Activated naive CD8-positive, alpha-beta T cell treated with anti-CD3 and anti-CD28 coated beads for 36 hours (primary cell): ENCODE measurements at places on chromosomes 2 and 18. TPM values are rescaled to one million over a fixed set of nuclear protein-coding genes. Genes with fewer than 3 reads are reported as not detected.
A peak's percentile ranks its signal among the peaks of the same experiment; 100 is the strongest.

DNA sequence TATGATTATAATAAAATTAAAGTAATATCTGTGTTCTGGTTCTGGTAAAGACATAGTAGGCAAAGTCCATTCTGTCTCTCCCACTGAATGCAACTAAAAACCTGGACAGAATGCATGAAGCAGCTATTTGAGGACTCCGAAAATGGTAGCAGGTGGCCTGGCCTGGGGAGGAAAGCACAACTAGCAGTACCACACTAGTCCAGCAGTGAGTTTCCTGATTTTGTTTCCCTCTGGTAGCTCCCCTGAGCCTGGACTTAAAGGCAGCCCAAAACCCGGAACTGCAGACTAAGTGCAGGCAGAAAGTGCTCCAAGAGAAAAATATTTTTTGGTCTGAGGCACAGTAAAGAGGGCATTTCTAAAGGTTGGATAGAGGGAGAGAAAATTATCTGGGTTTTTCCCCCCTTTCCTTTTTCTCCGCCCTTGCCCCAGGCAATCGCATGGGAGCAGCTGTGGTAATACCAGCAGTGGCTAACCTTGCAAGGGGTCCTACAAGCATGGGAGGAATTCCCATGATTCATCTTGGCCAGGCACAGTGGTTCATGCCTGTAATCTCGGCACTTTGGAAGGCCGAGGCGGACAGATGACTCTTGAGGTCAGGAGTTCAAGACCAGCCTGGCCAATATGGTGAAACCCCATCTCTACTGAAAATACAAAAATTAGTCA is 32.3 kb downstream of the ASXL2 start:
- no peak overlapping the region for H3K27ac ChIP-seq
- peaks cover 11% of the 10 kb centered on the region for H3K4me1 ChIP-seq
- H3K27me3 ChIP-seq = no peaks in the 10 kb centered on the region
- peaks cover 9% of the 10 kb centered on the region for H3K36me3 ChIP-seq
- no peak for DNase-seq
- no peak overlapping the region for H3K4me3 ChIP-seq

GRCh38 chr2:1418566-1418965 is 5.3 kb downstream of the TPO start:
- H3K27ac ChIP-seq = no peak overlapping the region
- DNase-seq = no peak
- no peaks in the 10 kb centered on the region for H3K36me3 ChIP-seq
- no peaks in the 10 kb centered on the region for H3K27me3 ChIP-seq
- no peak overlapping the region for H3K4me3 ChIP-seq
- no peaks in the 10 kb centered on the region for H3K4me1 ChIP-seq

- peak; percentile 56 for DNase-seq
- peak overlapping the region; percentile 94 for H3K27ac ChIP-seq
- H3K36me3 ChIP-seq = no peaks in the 10 kb centered on the region
- H3K4me1 ChIP-seq = peaks cover 29% of the 10 kb centered on the region
These were observed 81.5 kb upstream of the LDLRAD4 start for GRCh38 chr18:13136904-13137669.

CNTNAP5 gene
- not detected for total RNA-seq

KLHL29 gene
- 1.2 TPM for total RNA-seq

DNA sequence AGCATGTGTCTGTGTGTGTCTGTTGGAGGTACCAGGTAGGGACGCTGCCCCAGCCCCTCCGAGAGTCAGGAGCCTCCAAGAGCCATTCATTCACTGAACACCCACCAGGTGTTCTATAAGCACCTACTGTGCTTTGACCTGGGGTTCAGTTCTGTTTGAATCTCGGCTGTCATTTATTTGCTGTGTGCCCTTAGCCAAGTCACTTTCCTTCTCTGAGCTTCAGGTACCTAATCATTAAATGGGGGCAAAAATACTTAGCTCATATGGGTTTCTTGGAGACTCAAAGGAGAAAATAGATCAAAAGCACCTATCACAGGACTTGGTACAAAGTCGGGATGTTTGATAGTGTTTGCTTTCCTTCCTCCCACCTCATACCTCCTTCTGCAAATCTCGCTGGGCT is 13.2 kb downstream of the ASIC4 start:
- no peak overlapping the region for H3K27ac ChIP-seq
- no peaks in the 10 kb centered on the region for H3K4me1 ChIP-seq
- no peak for DNase-seq

GRCh38 chr2:227125506-227125905 is 38.5 kb downstream of the COL4A4 start:
- peaks cover 16% of the 10 kb centered on the region for H3K27me3 ChIP-seq
- H3K27ac ChIP-seq = no peak overlapping the region
- no peaks in the 10 kb centered on the region for H3K36me3 ChIP-seq
- no peak for DNase-seq
- H3K4me3 ChIP-seq = no peak overlapping the region

GRCh38 chr2:176508374-176508773 is 239.1 kb downstream of the MTX2 start:
- no peak for DNase-seq
- peaks cover 14% of the 10 kb centered on the region for H3K4me1 ChIP-seq
- H3K27me3 ChIP-seq = peaks cover 8% of the 10 kb centered on the region
- no peak overlapping the region for H3K4me3 ChIP-seq
- H3K27ac ChIP-seq = peak overlapping the region; percentile 73
- no peaks in the 10 kb centered on the region for H3K36me3 ChIP-seq

CCDC68 gene
- total RNA-seq = not detected

- H3K27ac ChIP-seq = no peak overlapping the region
- no peaks in the 10 kb centered on the region for H3K27me3 ChIP-seq
- H3K36me3 ChIP-seq = peaks cover 12% of the 10 kb centered on the region
- H3K4me1 ChIP-seq = peaks cover 43% of the 10 kb centered on the region
These were observed 180.5 kb downstream of the DIS3L2 start for GRCh38 chr2:232142049-232142448.

GRCh38 chr2:236507393-236508085 is 62.1 kb upstream of the ACKR3 start:
- H3K27ac ChIP-seq = no peak overlapping the region
- peak overlapping the region; percentile 72 for H3K4me3 ChIP-seq
- H3K4me1 ChIP-seq = peaks cover 12% of the 10 kb centered on the region
- H3K36me3 ChIP-seq = no peaks in the 10 kb centered on the region
- H3K27me3 ChIP-seq = peaks cover 29% of the 10 kb centered on the region

GRCh38 chr2:108594982-108595464 is 60.8 kb downstream of the LIMS1 start:
- H3K27me3 ChIP-seq = no peaks in the 10 kb centered on the region
- H3K27ac ChIP-seq = peak overlapping the region; percentile 30
- DNase-seq = peak; percentile 40
- peak overlapping the region; percentile 16 for H3K4me3 ChIP-seq
- H3K4me1 ChIP-seq = peaks cover 48% of the 10 kb centered on the region

DNA sequence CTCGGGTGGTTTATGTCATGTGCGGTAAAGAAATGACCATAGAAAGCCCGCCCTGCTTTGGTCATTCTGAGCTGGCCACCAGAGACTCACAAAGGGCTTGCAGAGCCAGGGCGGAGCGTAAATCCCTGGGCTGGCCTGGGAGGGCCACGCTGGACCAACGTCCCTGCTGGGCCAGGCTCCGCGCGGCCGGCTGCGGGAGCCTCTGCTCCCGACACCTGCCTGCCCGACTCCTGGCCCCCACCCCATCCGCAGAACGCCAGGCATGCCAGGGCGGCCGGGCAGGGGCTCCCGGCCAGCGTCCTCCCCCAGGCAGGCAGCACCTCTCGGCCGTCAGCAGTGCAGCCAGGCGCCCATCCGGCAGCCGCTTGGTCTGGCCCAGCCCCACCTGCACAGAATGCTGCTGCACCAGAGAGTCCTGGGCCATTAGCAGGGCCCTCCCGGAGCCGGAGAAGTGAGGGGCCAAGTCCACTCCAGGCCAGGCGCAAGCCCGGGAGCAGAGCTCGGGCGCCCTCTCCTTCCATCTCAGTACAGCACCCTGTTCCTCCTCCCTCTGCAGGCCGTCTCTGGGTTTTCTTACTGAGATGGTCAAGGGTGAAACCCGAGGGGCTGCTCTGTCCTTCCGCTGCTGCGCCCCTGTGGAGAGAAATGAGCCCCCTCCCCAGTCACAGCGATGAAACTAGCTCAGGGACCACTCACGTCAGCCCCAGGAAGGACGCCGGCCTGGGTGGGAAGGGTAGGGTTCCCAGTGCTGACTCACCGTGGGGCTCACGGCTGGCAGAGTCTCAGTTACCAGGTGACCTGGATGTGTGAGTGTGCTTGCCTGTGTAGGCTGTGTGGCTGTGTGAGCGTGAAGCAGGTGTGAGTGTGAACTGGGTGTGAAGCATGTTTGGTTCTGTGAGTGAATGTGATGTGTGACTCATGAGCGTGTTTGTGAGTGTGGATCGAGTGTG is 83.3 kb downstream of the PTGR3 start:
- H3K4me3 ChIP-seq = no peak overlapping the region
- H3K27ac ChIP-seq = no peak overlapping the region
- H3K27me3 ChIP-seq = peaks cover 8% of the 10 kb centered on the region
- no peaks in the 10 kb centered on the region for H3K4me1 ChIP-seq
- H3K36me3 ChIP-seq = no peaks in the 10 kb centered on the region
- no peak for DNase-seq

DNA sequence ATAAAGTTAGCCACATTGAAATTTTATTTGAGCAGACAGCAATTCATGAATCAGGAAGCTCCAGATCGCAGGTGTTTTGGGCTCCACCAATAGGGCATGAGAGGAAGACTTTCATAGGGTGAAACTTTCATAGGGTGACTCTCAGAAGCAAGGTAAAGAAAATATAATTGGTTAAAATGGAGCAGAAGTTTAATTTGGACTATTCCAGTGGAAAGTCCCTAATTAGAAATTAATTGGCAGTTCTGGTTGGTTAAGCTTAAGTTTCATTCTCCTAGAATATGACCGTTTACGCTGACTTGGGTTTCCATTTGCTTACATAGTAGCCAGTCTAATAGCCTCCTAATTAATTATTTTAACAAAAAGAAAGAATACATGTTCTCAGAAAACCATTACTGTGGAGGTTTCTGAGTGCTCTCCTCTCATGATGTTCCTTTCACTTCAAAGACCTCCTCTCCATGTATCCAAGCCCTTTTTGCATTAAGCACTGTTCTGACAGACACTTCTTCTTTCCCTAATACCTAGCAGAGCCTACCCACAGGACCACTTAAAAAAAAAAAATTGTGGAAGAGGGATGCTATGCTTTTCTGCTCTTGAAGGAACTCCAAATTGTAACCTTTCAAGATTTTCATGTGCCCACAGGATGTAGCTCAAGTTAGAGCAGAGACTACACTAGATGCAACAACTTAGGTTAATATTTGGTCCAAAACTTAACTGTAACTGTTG is 99.1 kb downstream of the MREG start:
- peaks cover 8% of the 10 kb centered on the region for H3K27me3 ChIP-seq
- no peak overlapping the region for H3K4me3 ChIP-seq
- H3K36me3 ChIP-seq = no peaks in the 10 kb centered on the region
- DNase-seq = no peak
- H3K4me1 ChIP-seq = peaks cover 1% of the 10 kb centered on the region
- H3K27ac ChIP-seq = no peak overlapping the region

- H3K4me1 ChIP-seq = no peaks in the 10 kb centered on the region
- no peak for DNase-seq
- H3K27ac ChIP-seq = no peak overlapping the region
These were observed 134.1 kb upstream of the GLI2 start for GRCh38 chr2:120601566-120601965.

TUBA3E gene
- total RNA-seq = not detected

- peaks cover 81% of the 10 kb centered on the region for H3K4me1 ChIP-seq
- DNase-seq = no peak
- H3K4me3 ChIP-seq = no peak overlapping the region
- H3K36me3 ChIP-seq = peaks cover 24% of the 10 kb centered on the region
- no peak overlapping the region for H3K27ac ChIP-seq
These were observed 61.5 kb downstream of the INPP4A start for GRCh38 chr2:98505971-98506664.

ANKRD12 gene
- total RNA-seq = 33.1 TPM

GRCh38 chr18:33282709-33283333 is 157.7 kb downstream of the CCDC178 start:
- no peak overlapping the region for H3K27ac ChIP-seq
- H3K4me1 ChIP-seq = no peaks in the 10 kb centered on the region
- DNase-seq = no peak
- H3K27me3 ChIP-seq = no peaks in the 10 kb centered on the region
- no peak overlapping the region for H3K4me3 ChIP-seq
- H3K36me3 ChIP-seq = no peaks in the 10 kb centered on the region

UGT1A10 gene
- total RNA-seq = not detected

- no peak overlapping the region for H3K27ac ChIP-seq
- DNase-seq = no peak
- no peak overlapping the region for H3K4me3 ChIP-seq
- no peaks in the 10 kb centered on the region for H3K36me3 ChIP-seq
- H3K4me1 ChIP-seq = peaks cover 9% of the 10 kb centered on the region
- H3K27me3 ChIP-seq = peaks cover 61% of the 10 kb centered on the region
These were observed 4.2 kb downstream of the ZNF385B start for GRCh38 chr2:179857236-179857635.

COL6A3 gene
- 0.76 TPM for total RNA-seq

KCNF1 gene
- total RNA-seq = not detected

- no peak for DNase-seq
- H3K4me3 ChIP-seq = no peak overlapping the region
- H3K4me1 ChIP-seq = no peaks in the 10 kb centered on the region
- H3K27ac ChIP-seq = no peak overlapping the region
- H3K36me3 ChIP-seq = no peaks in the 10 kb centered on the region
- H3K27me3 ChIP-seq = peaks cover 3% of the 10 kb centered on the region
These were observed 1278.5 kb upstream of the ZEB2 start for GRCh38 chr2:145798419-145798818.

LYPD1 gene
- total RNA-seq = not detected

SPR gene
- total RNA-seq = 13.9 TPM

SIX3 gene
- total RNA-seq = not detected

- H3K4me3 ChIP-seq = no peak overlapping the region
- H3K27ac ChIP-seq = no peak overlapping the region
- H3K4me1 ChIP-seq = no peaks in the 10 kb centered on the region
- DNase-seq = no peak
These were observed 639.1 kb upstream of the SETBP1 start for GRCh38 chr18:44041553-44041952.

DNA sequence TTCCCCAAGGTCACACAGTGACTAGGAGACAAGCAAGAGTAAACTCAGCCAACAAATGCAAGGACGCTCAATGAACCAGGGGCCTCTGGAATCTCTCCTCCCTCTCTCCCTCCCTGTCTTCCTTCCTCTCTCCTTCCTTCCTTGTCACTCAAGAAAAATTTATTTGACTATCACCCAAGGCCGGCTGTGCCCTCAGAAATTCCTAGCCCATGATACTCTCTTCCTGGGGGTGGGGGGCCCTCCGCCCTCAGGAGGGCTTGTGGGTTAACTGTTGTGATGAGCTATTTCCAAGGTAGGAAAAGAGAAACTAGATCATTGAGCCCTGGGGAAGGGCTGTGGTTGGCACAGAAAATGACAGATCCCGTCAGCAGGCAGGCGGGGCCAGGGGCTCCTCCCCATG is 21.7 kb downstream of the INHBB start:
- no peak for DNase-seq
- H3K36me3 ChIP-seq = no peaks in the 10 kb centered on the region
- no peak overlapping the region for H3K27ac ChIP-seq
- H3K4me3 ChIP-seq = no peak overlapping the region
- no peaks in the 10 kb centered on the region for H3K4me1 ChIP-seq
- no peaks in the 10 kb centered on the region for H3K27me3 ChIP-seq

- H3K27me3 ChIP-seq = peaks cover 9% of the 10 kb centered on the region
- no peak overlapping the region for H3K27ac ChIP-seq
- no peaks in the 10 kb centered on the region for H3K36me3 ChIP-seq
- no peaks in the 10 kb centered on the region for H3K4me1 ChIP-seq
- H3K4me3 ChIP-seq = no peak overlapping the region
These were observed 378.2 kb downstream of the STK39 start for GRCh38 chr2:167869200-167869599.
